ENCODE measurements at places on chromosomes 11 and 22. TPM values are rescaled to one million over a fixed set of nuclear protein-coding genes. Genes with fewer than 3 reads are reported as not detected.

GRCh38 chr22:30781271-30781875, 86.7 kb downstream of the OSBP2 start:
- H3K27ac ChIP-seq: no peak overlapping the region
- H3K4me1 ChIP-seq: no peaks in the 10 kb centered on the region
- no peaks in the 10 kb centered on the region for H3K36me3 ChIP-seq
- DNase-seq: no peak
- H3K27me3 ChIP-seq: no peaks in the 10 kb centered on the region

DNA sequence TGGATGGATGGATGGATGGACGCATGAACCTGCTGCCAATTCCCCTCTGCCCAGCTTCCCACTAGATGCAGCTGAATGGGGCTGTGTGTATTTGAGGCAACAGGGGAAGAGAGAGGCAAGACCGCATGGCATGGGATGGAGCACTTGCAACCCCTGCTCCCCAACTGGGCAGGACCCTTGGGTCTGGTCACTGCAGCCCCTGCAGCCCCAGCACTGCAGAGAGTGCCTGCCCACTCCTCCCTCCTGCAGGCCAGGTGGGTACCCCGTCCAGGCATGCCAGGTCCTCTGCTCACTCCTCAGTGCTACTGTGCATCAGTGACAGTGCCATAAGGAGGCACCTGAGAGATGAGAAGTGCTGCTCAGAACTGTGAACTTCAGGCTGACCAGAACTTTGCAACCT, 40.3 kb downstream of the OSBPL5 start:
- H3K4me3 ChIP-seq: no peak overlapping the region
- H3K4me1 ChIP-seq: peaks cover 44% of the 10 kb centered on the region
- peak; percentile 32 for DNase-seq

DNA sequence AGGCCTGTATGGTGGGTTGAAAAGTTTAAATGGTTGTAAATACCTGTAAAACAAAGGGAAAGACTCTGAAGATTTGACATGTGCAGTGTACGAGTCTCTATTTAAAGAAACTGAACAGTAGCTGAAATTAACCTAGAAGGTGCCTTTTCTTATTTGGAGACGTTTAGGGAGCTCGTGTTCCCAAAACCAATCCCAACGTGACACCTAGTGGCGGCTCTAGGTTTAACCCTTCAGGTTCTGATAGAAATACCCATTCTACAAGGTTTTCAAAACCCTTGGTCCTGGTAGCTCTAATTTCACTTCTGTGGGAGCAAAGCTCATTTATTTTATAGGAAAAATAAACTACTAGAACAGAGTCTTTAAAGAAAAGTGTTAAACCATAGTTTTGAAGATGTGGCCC, 258.3 kb downstream of the LRRC4C start:
- no peaks in the 10 kb centered on the region for H3K27me3 ChIP-seq
- H3K27ac ChIP-seq: no peak overlapping the region
- no peaks in the 10 kb centered on the region for H3K4me1 ChIP-seq
- H3K4me3 ChIP-seq: no peak overlapping the region

Gene MS4A6E
- total RNA-seq: not detected

Gene SMTNL1
- total RNA-seq: not detected

Gene ZBTB16
- 171 TPM for total RNA-seq
